ENCODE measurements at places on chromosomes 2 and 18.

DNA sequence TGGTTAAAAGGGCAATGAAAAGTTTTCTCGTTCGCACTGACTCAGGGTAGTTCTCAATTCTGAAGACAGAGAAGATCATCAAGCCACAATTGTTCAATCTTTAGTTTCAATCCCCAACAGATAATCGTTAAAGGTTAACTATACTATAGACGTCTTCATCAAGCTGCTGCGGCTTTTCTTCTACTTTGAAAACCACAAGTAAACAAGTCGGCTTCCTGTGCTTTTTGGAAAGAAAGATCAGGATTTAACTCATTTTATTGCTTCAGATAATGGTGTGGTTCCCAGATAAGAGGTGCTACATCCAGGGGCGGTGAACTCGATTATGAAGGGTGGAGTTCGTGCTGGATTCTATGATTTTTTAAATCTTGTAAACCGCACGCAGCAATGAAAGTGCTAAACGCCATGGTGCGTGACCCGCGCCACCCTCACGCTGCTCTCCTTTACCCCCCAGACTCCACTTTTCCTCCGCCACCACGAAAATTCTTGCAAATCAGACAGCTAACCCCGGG, 545 bp upstream of the CDCA7 start:
- ATAC-seq = no peak

- no peak for ATAC-seq
Measured at GRCh38 chr2:65845442-65846182, 413.2 kb upstream of the SPRED2 start.

GRCh38 chr2:29325544-29325943, 210.3 kb downstream of the CLIP4 start:
- ATAC-seq = no peak

DNA sequence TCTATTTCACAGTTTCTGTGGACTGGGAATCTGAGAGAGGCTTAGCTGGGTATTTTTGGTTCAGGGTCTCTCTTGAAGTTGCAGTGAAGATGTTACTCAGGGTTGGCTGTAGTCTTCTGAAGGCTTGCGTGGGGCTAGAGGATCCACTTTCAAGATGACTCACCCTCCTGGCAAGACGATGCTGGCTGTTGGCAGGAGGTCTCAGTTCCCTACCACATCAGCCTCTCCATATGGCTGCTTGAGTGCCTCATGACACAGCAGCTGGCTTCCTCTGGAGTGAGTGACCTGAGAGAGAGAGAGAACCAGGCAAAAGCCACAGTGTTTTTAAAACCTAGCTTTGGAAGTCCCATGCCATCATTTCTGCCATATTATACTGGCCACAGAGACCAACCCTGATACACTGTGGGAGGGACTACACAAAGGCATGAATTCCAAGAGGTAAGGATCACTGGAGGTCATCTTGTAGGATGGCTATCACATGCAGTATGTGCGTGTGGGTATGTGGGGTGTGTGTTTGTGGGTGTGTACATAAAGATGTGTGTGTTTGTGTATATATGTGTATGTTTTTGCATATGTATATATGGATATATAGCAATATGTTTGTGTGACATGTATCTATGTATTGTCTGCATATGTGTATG, 25.1 kb downstream of the DNPEP start:
- ATAC-seq = peak; percentile 86

GRCh38 chr2:136384531-136385303, 266.8 kb upstream of the CXCR4 start:
- ATAC-seq = no peak

DNA sequence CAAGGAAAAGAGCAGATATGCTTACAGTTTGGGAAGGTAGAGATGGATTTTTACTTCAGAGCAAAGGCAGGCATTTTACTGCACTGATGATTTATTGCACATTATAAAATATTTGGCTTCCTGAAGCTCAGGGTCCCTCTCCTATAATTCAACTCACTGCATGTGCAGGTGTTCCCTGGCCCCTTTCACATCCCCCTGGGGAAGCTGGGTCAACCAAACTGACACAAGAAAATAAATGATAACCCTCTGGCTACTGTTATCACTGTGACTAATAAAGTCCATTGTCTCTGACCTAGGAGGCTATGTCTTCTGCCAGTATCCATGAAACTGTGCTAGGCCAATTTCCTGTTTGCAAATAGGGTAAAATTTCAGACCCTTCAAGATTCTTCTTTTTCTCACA, 163.1 kb downstream of the ARL6IP6 start:
- ATAC-seq = no peak

GRCh38 chr18:2146754-2147153, 424.6 kb downstream of the METTL4 start:
- no peak for ATAC-seq

- no peak for ATAC-seq
Measured at GRCh38 chr2:181857483-181857882, 34.0 kb upstream of the ITPRID2 start.

- ATAC-seq = no peak
Measured at GRCh38 chr2:7015007-7015950, 98.1 kb downstream of the RNF144A start.

DNA sequence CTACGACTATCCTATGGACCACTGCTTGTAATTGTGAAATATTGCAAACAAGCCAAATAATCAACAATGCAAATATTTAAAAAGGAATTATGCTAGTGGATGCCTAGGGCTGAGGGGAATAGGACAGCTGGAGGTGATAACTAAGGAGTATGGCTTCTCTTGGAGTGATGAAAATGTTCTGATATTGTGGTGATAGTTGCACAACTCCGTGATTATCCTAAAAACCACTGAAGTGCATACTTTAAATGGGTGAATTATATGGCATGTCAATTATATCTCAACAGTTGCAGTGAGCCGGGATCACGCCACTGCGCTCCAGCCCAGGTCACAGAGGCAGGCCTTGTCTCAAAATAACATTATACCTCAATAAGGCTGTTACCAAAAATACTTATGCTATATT, 125.1 kb upstream of the SH3BP4 start:
- no peak for ATAC-seq

DNA sequence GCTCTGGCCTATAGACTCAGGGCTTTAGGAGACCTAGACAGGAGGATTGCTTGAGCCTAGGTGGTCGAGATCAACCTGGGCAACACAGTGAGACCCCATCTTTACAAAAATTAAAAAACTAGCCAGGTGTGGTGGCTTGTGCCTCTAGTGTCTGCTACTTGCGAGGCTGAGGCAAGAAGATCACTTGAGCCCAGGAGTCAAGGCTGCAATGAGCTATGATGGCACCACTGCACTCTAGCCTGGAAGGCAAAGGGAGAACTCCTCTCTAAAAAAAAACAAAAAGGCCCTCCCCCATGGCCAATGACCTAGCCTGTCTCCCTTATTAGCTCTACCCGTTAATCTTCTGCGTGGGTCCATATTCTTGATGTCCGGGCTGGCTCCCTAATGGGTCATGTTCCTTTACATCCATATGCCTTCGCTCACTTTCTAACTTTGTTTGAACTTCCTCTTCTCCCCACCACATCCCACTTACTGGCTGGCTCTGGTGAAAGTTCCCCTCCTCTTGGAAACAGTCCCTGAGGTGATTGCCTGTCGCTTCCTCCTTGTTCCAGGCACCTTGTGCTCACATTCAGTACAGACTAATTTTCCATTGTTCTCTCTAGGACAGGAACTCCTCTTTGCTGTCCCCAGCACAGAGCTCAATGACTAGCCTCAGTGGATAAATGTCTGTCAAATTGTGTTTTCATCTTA, 103.0 kb downstream of the AFF3 start:
- no peak for ATAC-seq

- ATAC-seq = no peak
Measured at GRCh38 chr18:51617167-51617566, 419.7 kb upstream of the MEX3C start.

- ATAC-seq = no peak
Measured at GRCh38 chr2:131031875-131032274, 61.4 kb downstream of the FAM168B start.

DNA sequence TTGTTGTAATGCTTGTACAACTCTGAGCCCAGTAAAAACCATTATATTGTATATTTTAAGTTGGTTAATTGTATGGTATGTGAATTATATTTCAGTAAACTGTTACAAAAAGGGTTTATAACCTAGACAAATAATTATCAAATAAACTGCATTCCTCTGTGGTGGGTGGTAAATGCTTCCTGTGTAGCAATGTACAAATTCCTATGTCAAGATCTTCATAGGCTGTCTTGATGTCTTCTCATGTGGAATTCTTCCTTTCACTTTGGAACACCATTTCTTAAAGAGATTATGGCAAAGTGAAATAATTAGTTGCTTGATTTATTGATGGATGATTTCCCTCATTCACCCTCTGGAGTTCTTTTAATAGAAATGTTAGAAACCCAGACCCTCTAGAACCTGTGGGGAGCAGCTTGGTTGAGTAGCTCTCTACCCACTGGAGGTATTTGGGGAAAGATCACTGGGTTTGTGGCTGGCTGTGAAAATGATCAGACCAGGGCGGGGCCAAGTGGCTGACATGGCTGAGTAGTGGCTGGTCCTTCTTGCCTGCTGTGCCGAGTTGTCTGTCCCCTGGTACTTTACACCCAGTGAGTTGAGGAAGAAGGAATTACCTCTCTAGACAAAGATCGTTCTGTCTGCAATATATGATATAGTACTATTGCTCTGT, 22.4 kb upstream of the MGAT5 start:
- ATAC-seq = no peak

GRCh38 chr2:207533461-207534008, 3.8 kb downstream of the CREB1 start:
- no peak for ATAC-seq

GRCh38 chr2:76711490-76711889, 810.7 kb downstream of the LRRTM4 start:
- ATAC-seq = no peak

DNA sequence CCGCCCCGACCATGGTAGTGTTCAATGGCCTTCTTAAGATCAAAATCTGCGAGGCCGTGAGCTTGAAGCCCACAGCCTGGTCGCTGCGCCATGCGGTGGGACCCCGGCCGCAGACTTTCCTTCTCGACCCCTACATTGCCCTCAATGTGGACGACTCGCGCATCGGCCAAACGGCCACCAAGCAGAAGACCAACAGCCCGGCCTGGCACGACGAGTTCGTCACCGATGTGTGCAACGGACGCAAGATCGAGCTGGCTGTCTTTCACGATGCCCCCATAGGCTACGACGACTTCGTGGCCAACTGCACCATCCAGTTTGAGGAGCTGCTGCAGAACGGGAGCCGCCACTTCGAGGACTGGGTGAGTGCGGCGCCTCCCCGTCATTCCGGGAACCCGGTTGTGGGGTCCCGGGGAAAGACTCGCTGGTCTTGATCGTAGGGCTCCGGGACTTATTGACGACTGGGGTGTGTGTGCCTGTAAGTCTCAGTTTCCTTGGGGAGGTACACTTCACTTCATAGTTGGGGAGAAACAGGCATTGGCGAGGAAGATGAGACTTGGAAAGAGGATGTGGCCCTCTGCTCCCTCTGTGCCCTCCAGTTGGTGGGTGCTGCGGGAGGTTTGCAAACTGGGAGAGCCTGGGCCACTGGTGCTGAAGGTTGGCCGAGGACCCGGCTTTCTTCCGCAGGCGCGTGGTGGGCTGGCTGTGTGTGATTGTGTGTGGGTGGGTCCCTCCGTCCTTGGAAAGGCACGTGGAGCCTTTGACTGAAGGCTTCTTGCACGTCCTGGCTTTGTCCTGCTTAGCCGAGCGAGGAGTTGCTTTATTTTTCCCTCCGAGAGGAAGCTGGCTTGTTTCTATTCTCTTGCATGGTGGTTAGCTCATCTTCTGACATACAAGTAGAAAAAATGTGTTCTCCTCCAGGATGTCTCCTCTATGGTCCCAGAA, 886 bp downstream of the PRKCE start:
- no peak for ATAC-seq

DNA sequence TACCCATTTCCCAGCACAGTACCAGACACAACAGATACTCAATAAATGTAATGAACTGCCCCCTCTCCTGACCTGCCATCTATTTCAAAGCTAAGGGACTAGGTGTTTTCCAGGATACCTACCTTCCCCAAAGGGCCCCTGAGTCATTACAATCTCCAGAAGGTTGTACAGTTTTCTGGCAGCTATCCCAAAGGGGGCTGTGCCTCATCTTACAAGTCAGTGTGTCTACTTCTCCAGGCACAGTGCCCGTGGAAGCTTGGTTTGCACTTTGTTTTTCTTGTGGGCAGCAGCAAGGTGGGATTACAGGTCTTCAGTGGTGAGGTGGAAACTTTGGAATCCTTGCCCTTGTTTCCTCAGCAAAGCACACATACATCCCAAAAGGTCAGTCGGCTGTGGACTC, 62.8 kb upstream of the CYP26B1 start:
- ATAC-seq = no peak

DNA sequence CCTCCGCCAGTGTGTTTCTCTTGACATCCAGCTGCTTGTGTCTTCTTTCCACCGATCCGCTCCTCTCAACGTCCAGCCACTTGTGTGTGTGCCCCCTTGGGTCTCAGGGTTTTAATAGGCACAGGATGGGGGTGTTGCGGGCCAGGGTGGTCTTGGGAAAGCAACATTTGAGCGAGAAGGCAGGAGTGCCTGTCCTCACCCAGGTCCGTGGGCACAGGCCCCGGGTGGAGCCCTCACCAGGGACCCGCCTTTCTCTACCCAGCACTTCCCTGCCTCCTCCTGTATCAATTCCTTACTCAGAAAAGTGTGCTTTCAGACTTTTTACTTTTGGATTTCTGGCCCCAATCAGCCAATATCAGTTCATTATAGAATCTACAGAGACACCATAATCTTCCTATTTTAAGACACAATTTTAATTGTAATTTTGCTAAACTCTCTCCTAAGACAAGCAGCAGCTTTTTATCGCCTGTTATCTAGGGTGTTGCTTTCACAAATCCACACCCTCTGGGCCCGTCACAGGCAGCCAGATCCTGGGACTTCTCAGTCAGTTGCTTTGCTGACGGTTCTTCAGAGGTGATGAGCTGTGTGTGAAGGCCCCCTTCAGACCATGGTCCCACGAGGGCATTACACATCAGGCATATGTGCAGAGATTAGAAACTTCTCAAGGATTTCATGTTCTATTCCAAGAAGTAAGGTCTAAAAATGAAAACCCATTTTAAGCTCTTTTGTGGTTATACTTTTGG, 96.0 kb upstream of the FHL2 start:
- no peak for ATAC-seq

GRCh38 chr18:46051731-46052461, 20.2 kb downstream of the PSTPIP2 start:
- peak; percentile 41 for ATAC-seq

Data from gastroesophageal sphincter (tissue), 4 donors.